CD4-positive, alpha-beta T cell treated with Interleukin-15 for 1 hour (primary cell): ENCODE measurements at places on chromosomes 3 and 15.

DNA sequence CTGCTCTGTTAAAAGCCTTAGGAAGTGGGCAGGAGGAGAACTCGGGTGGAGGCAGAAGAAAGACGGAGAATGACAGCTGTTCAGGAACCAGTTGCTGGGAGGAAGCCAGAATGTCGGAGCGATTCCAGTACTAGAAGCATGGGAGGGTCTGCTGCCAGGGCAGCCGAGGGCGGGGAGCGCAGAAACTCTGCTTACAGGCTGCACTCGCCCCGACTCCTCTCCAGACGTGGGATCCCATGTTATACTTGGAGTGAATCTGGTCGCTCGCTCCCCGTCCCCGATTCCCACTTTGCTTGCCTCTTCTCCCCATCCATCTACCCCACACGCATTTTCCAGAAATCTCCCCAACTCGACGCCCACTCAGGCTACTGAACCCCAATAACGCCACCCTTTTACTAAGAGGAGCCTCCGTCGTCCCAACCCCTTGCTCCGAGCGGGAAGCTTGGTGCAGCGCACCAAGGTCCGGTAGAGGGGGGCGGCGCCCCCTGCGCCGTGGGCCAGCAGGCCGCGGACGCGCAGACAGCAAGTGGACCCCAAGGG is 665 bp downstream of the GATM start:
- no peak for DNase-seq

DNA sequence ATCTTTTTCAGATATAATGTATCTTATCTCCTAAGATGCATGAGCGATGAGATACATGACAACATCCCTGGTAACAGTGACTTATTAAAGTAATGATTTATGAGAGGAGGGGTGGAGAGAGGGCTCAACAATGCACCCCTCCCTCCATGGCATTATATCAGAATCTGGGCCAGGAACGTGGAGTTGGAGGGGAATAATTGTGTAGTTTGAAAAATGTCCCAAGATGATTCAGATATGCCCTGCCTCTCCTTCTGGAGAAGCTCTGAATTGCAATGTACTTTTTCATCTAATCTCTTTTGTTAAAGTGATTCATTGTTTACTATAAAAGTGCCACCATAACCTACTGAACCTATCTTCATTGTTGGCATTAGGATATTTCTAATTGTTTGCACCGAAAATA is 86.5 kb downstream of the FRMD4B start:
- DNase-seq, result no peak

GRCh38 chr3:139468399-139468798 is 7.9 kb downstream of the RBP2 start:
- DNase-seq, result no peak

GRCh38 chr3:50610181-50610971 is 1.2 kb downstream of the CISH start:
- peak; percentile 45 for DNase-seq

- no peak for DNase-seq
Observed at GRCh38 chr3:159018341-159018740, 216.5 kb downstream of the MFSD1 start.
